Cardiac muscle cell (in vitro differentiated cells and primary cell): ENCODE measurements at places on chromosomes 6 and 20.

GRCh38 chr20:13494019-13494418 is 144.7 kb downstream of the TASP1 start:
- DNase-seq: no peak

- peak; percentile 80 for DNase-seq
Measured at GRCh38 chr6:137799950-137800568, 67.0 kb upstream of the TNFAIP3 start.

GRCh38 chr6:134734312-134734869 is 215.5 kb downstream of the ALDH8A1 start:
- DNase-seq: no peak

DNA sequence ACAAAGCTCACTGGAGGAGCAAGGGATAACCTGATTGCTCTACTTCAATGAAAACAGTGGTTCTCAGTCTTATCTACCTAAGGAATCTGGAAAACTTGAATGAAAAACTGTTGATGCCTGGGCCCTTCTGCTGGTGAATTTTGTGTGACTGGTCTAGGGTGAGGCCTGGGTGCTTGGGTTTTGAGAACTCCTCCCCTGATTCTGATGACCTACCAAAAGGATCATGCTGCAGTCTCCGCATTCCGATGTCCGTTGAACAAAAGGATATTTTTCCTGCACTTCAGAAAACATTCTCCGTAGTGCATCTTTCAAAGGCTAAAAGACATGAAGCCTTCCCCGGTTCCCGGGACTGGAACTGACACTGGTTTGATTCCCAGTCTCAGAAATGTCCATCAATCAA is 157.9 kb downstream of the SYNDIG1 start:
- no peak for DNase-seq

GRCh38 chr6:35165630-35166071 is 24.5 kb upstream of the TCP11 start:
- no peak for DNase-seq

- DNase-seq: peak; percentile 37
Measured at GRCh38 chr6:158793432-158793831, 25.7 kb downstream of the EZR start.

GRCh38 chr20:51428401-51429143 is 113.9 kb downstream of the NFATC2 start:
- DNase-seq: peak; percentile 76

GRCh38 chr20:24469116-24469893 is at the start of gene SYNDIG1:
SYNDIG1 (plus strand) TSS chr20:24469629; CDS start chr20:24543098, 73,469 bp downstream.
- peak; percentile 6 for DNase-seq

DNA sequence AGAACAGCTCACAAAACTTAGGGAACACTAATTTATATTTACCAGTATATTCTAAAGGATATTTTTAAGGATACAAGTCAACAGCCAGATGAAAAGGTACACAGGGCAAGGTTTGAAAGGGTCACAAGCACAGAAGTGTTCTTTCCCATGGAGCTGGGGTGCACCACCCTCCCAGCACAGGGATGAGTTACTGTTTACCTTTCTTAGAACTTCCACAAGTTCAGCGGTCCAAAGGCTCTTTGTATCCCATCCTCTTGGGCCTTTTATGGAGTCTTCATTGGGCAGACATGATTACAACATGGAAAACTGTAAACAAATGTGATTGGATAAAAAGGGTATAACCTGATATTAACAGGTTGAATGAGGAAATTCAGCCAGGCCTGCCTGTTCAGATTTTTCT is 1.1 kb upstream of the IL17F start:
- no peak for DNase-seq

DNA sequence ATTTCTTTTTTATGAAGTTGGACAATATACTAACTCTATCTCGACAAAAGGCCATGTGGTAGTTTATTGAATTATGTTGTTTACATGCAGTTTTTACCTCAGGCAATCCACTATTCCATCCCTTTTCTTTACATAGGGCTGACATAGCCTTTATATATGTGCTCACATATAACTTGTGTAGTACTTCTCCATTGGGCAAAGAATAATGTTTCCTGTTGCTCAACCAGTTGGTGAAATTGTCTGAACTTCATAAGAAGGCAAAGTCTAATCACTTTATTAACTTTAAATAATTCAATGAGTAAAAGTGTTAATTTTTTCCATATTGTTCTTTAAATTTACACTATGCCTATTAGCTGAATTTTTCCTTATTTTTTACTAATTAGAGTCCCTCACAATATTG is 1272.1 kb downstream of the EPHA7 start:
- no peak for DNase-seq

DNA sequence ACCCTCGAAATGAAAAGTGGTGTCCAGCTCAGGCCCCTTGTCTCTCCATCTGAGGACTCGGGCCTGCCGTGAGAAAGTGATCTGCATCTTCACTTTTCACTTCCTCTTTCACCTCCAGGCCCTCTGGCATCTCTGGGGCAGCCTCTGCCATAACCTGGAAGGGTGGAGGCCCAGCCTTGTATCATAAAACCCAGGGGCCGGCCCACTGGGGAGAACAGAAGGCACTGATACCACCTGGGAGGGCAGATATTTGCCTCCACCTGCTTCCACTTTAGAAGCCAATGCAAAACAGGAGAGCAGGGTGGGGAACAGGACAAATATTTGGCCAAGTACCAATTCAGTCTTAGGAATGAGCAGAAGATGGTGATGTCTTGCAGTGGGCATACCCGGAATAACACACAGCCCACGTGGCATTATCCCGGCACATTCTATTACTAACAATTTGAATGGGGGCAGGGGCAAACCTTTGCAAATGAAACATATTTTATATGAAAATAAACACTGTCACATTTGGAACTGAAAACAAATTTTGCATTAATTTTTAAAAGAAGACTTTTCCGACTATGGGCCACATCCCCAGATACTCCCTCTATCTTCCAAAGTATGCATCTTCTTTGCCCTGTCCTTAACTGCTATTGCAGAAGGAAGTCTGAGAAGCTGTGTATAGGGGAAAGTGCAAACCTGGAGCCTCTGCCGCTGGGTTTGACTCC is 69.2 kb upstream of the TBC1D7 start:
- no peak for DNase-seq

- no peak for DNase-seq
Measured at GRCh38 chr6:81816380-81816779, 63.9 kb upstream of the TENT5A start.

- DNase-seq: no peak
Measured at GRCh38 chr20:25487975-25488374, 80.5 kb downstream of the GINS1 start.

DNA sequence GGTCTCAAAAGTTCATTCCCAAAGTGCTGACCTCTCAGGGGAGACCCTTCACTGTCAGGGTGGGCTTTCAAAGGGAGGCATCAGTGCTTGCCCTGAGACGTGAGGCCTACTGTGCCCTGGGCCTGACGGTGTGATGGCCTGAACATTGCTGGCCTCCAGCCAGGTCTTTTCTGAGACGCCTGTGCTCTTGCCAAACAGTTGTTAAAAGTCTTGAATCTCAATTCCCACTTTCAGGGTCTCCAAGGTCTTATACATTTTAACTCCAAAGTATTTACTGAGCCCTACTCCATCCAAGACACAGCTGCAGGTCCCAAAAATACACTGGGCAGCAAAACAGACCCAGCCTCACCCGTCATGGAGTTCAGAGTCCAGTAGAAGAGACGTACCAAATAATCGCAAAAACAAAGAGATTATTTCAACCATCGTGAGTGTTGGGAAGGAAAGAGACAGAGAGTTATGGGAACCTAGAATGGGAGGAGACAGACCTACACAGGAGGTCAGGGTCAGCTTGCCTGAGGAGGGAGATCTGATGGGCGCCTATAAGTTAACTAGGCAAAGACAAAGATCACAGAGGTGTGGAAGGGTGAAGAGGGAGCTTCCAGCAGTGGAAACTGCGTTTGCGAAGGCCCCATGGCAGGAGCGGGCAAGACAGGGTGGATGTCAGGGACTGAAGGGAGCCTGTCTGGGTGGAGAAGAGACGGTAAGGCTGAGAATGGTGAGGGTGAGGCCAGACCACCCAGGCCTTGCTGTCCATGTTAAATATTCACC is 446.3 kb downstream of the PREX1 start:
- no peak for DNase-seq

- peak; percentile 41 for DNase-seq
Measured at GRCh38 chr6:22929311-22929985, 360.1 kb downstream of the HDGFL1 start.

DNA sequence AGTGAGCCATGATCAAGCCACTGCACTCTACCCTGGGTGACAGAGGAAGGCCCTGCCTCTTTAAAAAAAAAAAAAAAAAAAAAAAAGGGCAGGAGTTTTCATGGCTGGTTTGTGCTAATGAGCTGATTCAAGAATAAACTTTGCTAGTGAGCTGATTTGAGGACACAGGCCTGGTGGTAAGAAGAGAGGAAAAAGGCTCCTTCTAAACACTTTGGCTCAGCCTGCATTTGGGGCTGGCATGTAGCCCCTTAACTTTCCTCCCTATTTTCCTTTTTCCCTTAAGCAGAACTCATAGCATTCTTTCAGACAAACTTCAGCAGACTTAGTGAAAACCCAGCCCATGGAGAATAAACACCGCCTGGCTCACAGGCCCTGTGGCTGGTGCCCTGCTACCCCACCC is 432.7 kb downstream of the PTPRT start:
- DNase-seq: no peak

- no peak for DNase-seq
Measured at GRCh38 chr20:40838509-40838908, 149.5 kb upstream of the MAFB start.

- DNase-seq: no peak
Measured at GRCh38 chr20:53795170-53795569, 201.5 kb upstream of the ZNF217 start.

GRCh38 chr6:131976545-131977061 is 25.4 kb upstream of the CCN2 start:
- DNase-seq: no peak

GRCh38 chr6:143642403-143642802 is 35.4 kb upstream of the PHACTR2 start:
- no peak for DNase-seq

GRCh38 chr6:37357860-37358259 is 4.1 kb downstream of the RNF8 start:
- DNase-seq: no peak

GRCh38 chr6:113970805-113971676 is at the start of gene HDAC2:
HDAC2 (minus strand) TSS chr6:113971148; CDS start chr6:113970908, 240 bp downstream.
- DNase-seq: peak; percentile 89

DNA sequence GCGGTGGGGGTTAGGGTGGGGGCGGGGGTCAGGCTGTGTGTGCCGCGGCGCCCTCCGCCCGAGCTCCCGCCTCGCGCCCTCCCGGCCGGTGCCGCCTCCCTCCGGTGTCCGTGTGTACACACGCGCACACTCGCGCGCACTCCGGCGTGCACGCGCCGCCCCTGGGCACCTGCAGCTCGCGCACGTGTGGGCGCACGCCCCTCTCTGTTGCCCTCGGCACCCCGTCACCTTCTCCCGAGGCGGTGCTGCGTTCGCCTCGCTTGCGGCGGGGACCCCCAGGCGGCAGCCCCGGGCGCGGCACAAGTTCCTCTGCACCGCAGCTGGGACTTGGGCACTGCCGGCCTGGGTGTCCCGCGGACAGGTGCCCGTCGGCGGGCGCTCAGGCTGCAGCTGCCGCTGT is 525 bp downstream of the MACROD2 start:
- no peak for DNase-seq

DNA sequence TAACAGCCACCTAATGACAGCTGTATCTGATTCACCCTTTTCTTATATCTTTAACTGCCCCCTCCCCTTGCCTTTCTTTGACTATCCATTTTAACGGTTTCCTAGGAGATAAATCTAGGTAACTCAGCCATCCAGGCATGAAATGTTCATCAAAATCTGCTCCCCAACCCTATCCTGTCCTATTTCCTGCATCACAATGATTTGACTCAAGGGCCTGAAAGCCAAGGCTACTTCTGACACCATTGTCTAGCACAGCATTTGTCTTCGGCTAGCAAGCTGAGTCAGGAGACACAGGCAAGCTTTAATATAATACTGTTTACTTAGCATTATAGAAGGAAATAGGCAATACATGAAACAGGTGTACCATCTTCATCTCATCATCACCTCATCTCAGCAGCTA is 31.6 kb upstream of the MANEA start:
- no peak for DNase-seq

DNA sequence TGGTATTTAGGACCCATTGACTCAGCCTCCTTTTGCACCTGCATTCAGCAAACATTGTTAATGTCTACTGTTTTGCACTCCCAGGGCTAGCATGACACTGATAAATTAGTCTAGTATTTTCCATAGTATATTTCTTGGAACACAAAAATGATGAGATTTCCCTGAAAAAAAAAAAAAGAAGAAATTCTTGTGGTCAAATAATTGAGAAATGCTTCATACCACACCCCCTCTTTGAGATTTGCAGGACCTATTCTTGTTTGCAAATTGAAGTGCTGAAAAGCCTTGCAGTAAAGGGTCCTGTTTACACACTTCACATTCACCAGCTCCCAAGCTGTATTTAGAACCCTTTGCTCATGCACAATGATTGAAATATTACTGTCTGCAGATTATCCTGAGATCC is 36.3 kb upstream of the CLIC5 start:
- peak; percentile 74 for DNase-seq

GRCh38 chr20:4812641-4813075 is 90.9 kb downstream of the PRND start:
- no peak for DNase-seq

- no peak for DNase-seq
Measured at GRCh38 chr20:9488063-9488462, 26.3 kb upstream of the LAMP5 start.

DNA sequence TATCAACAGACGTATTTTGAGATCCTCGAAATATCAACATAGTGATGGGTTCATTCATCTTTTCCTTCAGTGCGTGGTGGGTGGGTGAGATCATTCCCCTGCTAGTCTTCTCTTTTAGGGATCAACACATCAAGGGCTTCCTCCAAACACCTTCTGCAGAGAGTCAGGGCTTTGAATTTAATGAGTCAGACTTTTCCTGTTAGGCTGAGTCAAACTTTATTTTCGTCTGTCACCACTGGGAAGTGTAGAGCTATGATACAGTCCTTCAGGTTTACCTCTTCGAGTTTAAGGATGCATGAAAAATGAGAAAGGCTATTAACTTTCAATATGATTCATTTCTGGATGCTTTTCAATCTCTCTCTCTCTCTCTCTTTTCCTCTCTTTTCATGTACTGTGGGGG is 189.1 kb downstream of the BMP2 start:
- DNase-seq: no peak

- peak; percentile 19 for DNase-seq
Measured at GRCh38 chr20:44886266-44886651, 754 bp downstream of the YWHAB start.

GRCh38 chr6:73528897-73529296 is 8.1 kb upstream of the EEF1A1 start:
- no peak for DNase-seq
